ENCODE measurements at places on chromosomes 2 and 18. TPM values are rescaled to one million over a fixed set of nuclear protein-coding genes. Genes with fewer than 3 reads are reported as not detected.
A peak's percentile ranks its signal among the peaks of the same experiment; 100 is the strongest.

GRCh38 chr2:224927646-224928173 lies 114.6 kb downstream of the DOCK10 start:
- peak; percentile 91 for DNase-seq

The BMP10 gene
- total RNA-seq = not detected

DNA sequence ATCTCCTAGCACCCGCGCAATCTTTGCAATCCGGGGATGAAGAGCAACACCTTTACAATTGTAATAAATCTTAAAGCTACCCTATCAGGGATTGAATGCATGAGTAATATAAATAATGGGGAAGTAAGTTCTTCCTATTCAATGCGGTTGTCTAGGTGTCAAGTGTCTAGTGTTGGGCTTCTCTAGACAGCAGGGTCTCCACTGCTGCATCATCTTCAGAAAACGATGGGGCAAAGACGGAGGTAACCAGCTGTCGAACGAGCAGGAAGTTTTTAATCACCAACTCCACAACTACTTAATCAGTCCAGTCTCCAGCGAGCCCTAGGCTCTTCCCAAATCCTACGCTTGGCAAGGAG lies 573 bp downstream of the STAM2 start:
- peak; percentile 58 for DNase-seq

GRCh38 chr2:179711375-179711774 lies 150.0 kb downstream of the ZNF385B start:
- DNase-seq = no peak

- peak; percentile 80 for DNase-seq
Observed at GRCh38 chr2:86368161-86368824, 30.9 kb upstream of the REEP1 start.

The TFCP2L1 gene
- 0.12 TPM for total RNA-seq

DNA sequence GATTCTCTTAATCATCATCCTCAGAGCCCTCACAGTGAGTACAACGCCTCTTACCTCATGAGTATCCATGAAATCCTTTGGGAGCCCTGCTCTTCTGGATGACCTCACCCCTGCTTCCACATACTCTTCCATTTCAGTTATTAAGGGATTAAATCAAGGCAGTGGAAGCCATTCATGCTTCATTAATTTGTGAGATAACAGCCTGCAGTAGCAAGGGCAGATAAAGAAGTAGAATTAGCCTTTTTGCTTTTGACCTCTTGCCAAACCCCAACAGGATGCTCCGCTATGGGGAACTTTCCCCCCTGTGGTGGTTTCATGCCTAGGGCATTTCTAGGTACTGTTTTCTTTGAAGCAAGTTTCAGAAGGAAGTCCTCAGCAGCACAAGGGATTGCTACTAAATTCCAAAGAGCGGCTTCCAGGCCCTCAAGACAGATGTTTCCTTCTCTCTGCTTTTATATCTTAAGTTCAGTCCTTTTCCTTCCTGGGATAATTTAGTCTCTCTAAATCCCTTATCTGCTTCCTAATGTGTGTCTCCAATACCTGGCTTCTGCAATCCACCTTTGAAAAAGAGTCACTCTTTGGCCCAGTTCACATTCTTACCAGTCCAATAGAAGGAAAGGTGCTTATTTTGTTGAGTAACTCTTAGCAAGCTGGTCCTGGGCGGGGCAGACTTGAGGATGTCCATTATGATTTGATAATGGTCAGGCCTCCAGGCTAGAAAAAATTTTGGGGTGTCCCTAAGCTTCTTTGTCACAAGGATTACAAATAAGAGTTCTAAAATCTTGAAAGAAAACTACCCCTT lies 76.9 kb downstream of the MYO1B start:
- peak; percentile 70 for DNase-seq

DNA sequence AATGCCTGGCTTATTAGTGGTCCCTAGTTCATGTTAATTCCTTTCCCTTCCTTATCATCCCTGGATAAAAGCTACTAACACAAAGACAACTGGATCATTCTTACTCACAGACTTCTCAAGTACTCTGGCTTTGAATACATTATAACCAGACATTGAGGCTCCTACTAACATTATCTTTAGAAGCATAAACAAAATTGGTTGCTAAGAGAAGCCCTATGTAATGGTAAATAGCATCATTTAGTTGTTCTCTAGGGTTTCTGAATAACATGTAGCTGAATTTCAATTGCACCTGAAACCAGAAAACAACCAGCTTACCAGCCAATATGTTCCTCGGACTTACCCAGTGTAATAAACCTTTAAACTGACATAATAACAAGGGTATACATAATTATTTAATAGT lies 114.1 kb upstream of the NCKAP5 start:
- DNase-seq = no peak

DNA sequence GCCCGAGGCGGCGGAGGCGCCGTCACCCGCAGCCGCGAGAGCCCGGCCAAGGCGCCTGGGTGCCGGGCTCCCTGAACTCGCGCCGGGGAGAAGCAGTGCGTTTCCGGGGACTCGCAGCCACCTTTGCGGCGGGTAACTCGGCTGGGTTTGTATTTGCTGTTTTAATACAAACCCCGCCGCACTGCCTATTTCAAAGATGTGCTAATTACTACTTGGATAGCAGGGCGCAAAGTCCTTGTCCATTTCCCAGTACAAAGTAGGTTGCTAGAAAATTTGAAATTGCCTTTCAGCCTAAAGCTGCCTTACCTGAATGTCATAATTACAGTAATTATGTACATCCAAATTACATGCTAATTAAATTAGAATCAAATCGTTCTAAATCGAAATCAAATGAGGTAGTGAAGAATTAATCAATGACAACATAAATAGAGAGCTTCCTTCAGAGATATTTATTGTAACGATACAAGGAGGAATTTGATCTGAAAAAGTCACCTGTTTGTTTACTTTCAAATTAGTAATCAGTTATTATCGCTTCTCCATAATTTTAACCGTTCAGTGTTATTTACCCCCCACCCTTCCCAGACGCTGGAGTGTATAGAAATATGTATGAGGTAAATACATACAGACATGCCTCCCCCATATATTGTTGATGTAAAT lies 8.1 kb downstream of the SP9 start:
- DNase-seq = peak; percentile 81

DNA sequence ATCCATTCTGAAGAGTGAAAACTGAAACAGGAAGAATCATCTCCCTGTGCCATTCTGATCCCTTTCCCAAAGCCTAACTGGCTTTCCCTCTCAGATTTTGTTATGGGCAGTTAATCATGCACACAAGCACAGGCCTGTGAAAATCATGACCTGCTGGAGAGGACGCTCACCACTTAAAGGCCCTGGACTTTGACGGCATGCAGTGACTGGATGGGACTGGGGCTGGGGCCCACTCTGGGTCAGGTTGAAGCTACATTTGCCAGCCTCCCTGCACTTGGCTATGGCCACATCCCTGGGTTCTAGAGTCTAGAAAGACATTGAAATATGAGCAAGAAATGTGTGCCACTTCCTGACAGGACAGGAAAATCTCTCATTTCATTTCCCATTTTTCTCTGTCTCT lies 12.9 kb downstream of the PDE11A start:
- DNase-seq = no peak

The WDPCP gene
- total RNA-seq = 8.9 TPM

DNA sequence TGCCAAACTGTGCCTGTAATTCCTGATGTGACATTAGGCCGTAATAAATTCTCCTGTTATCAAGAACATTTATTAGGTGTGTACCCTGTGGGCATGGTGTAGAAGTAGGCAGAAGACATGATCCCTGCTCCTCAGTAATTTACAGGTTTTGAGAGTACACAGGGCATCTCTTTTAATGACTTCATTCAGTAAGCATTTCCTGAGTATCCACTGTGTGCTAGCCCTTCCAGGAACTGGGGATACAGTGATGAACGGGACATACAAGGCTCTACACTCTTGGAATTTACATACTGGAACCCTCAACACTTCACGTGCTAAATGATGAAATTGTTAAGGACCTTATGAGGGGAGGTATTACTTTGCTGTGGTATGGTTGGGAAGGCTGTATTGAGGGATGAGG lies 30.2 kb downstream of the DIS3L2 start:
- DNase-seq = no peak

The GCG gene
- total RNA-seq = not detected

The ZNF385B gene
- not detected for total RNA-seq

- no peak for DNase-seq
Observed at GRCh38 chr2:9765611-9766531, 77.4 kb upstream of the TAF1B start.

DNA sequence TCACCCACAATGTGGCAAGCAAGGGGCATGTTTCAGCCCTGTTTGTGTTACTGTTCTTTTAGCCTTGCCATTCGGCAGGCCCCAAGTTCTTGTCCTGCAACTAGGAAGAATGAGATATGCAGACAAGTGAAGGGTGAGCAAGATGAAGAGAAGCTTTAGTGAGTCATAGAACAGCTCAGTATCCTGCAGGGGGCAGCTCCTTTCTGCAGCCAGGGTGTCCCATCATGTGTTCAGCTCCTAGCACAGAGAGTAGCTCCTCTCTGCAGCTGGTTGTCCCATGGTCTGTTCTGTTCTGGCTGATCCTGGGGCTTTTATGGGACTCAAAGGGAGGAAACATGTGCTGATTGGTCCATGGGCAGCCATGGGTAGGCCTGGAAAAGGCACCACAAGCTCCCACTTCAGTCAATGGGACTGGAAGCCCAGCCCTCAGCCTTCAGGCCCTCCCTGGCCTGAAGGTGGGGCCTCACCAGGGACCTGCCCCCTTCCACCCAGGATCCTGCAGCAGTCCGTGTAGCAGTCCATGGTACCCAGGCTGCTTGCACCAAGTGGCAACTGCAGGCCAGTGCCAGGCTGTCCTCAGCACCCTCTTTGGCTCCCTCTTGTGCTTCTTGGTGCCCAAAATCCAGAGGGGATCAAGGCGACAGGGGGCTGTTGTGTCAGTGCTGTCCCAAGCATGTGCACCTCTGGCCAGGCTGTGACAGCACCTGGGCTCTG lies 326.4 kb downstream of the NR4A2 start:
- DNase-seq = no peak

- no peak for DNase-seq
Observed at GRCh38 chr2:230784795-230785194, 72.2 kb downstream of the CAB39 start.

DNA sequence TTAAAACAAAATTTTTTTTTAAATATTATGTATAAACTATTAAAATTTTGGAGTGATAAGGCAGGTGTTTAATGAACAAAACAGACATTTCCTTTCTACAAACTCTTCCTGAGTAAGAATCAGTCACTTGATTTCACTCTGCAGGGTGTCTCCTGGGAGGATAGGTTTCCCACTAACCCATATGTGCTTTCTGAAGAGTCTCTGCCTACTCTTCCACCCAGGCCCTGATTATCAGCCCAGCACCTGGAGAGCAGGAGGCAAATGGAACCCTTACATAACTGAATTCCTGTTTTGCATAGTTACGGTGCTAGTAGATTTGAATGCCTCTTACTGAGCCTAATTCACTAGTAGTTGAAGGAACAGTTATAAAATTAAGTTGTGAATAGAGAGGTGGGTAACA lies 1718.6 kb downstream of the SUCLG1 start:
- no peak for DNase-seq

The GAL3ST2 gene
- total RNA-seq = 1.2 TPM

DNA sequence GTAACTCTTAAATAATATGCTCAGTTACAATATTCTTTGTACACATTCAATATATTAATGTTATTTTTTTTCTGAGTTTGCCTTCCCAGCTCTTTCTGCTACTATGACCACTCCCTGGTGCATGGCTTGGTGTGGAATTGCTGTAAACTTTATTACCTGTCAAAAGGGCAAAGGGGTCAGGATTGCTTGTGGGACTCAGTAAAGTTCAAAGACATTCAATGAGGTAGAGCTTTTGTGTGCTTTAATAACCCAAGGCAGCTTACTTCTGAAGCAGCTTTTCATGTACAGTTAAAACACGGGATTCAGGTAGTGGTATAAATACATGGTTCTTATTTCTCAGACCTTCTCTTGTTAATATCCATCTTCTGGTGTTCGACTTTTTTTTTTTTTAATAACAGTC lies 132.8 kb downstream of the MEIS1 start:
- no peak for DNase-seq

DNA sequence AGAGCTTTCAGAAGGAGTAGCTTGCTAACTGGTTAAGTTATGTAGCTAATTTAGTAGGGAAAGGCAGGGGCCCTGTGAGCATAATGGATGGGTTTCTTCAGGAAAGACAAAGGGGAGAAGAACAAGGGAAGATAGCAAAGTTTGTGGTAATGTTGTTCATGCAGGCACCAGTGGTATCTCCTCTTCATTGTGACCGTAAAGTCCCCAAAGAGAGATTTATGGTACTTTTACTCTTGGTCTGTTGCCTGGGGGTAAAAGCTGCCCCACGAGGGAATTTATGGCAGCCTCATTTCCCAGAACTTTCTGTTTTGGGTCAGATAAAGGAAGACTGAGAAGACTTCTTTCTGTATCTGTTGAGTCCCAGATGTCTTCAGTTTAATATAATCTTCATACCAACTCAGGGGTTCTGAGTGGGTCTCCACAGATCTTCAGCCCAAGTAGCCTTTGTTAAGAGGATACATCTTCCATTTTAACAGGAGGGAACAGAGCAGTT lies 27.5 kb downstream of the MALT1 start:
- peak; percentile 49 for DNase-seq

GRCh38 chr2:148900350-148900837 lies 25.4 kb downstream of the KIF5C start:
- no peak for DNase-seq

DNA sequence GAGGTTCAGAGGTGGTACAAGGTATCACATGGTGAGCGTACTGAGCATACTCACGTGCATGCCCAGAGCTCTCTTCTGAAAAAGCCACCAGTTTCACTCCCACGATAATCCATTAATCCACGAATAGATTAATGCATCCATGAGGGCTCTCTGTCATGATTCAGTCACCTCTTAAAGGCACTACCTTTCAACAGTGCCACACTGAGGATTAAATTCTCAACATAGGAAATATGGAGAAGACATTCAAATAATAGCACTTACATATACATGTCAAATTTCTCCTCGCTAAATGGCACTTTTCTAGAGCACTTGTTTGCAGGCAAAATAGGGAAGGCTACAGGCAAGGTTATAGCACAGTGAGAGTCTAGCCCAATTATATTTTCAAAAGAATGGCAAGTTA lies 825.9 kb downstream of the TRIB2 start:
- no peak for DNase-seq

DNA sequence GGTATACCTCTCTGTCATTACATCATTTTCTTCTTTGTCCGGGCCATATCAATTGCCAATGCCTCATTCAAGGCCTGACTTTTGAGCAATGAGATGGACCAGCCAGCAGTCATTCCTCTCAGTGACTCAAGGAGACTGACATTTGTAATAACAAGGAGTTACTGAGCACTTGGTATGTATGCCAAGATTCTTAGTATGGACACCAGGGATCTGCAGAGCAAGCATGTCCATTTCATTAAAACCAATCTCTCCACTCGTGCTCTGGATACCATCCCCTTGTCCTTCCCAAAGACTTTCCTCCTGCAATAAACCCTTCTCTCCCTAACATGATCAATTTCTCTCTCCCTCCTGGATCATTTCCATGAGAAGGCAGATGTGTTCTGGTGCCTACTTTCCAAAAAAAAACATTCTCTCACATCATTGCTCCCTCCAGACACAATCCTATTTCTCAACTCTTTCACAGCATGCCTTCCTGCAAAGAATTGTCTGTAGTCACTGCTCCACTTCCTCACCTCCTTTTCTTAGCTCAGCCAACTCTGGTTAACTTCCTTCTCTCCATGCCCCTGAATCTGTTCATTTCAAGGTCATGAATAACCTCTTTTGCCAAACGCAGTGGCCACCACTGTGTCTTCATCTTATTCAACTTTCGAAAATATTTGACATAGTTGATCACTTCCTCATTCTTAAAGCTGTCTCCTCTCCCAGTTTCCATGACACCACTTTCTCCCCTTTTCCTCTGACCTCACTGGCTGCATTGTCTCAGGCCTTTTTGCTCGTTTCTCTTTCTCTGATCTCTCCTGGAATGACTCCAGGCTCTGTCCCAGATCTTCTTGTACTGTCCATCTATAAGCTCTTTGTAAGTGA lies 102.8 kb upstream of the CYP1B1 start:
- DNase-seq = no peak

Measured in activated CD4-positive, alpha-beta T cell treated with anti-CD3 and anti-CD28 coated beads, Interleukin-2, amount 10 ng/mL, durations not matched to agents 24 days and 14 days (primary cell).